Panc1 (cell line): ENCODE measurements at places on chromosomes 7 and 10. TPM values are rescaled to one million over a fixed set of nuclear protein-coding genes. Genes with fewer than 3 reads are reported as not detected.

ASZ1 gene
- total RNA-seq: not detected

GRCh38 chr7:131462059-131462458 is 94.4 kb downstream of the PODXL start:
- peaks cover 18% of the 10 kb centered on the region; the same call in 1 of the 2 replicates for H3K36me3 ChIP-seq
- no peak overlapping the region for H3K4me3 ChIP-seq
- no peaks in the 10 kb centered on the region for H3K27me3 ChIP-seq
- no peaks in the 10 kb centered on the region for H3K4me1 ChIP-seq
- no peak overlapping the region for H3K27ac ChIP-seq

DNA sequence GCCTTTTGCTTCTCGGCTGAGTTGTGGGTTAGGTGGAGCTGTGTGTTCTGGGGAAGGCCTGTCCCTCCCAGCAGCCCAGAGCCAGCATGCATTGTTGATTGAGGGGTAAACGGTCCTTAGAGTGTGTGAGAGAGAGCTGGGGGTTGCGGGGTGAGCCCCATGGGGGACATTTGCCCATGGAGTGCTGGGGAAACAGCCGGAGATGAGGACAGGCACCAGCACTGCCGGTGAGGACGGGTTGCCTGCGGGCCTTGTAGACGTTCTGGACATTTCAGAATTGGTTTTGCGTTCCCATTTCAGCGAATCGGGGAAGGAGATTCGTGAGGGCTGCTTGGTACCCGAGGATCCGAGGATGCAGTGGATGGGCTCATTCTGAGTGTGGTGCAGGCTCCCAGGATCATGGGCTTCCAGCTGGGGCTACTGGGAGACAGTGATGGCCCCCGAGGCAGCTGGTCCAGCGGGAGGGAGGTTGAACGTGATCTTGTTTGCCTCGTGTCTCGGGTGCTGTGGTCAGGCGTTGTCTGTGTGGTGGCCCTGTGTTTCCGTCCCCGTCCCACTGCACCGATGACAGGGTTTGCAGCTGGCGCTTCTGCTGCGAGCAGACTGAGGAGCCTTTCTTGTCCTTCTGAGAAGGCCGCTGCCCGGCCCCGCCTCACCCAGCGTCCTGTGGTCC is 113.9 kb downstream of the CYTH3 start:
- no peak overlapping the region for H3K4me3 ChIP-seq
- DNase-seq: no peak
- no peaks in the 10 kb centered on the region for H3K27me3 ChIP-seq
- H3K4me1 ChIP-seq: no peaks in the 10 kb centered on the region
- peaks cover 9% of the 10 kb centered on the region for H3K36me3 ChIP-seq

MUC12 gene
- total RNA-seq: 6.8 TPM

DNA sequence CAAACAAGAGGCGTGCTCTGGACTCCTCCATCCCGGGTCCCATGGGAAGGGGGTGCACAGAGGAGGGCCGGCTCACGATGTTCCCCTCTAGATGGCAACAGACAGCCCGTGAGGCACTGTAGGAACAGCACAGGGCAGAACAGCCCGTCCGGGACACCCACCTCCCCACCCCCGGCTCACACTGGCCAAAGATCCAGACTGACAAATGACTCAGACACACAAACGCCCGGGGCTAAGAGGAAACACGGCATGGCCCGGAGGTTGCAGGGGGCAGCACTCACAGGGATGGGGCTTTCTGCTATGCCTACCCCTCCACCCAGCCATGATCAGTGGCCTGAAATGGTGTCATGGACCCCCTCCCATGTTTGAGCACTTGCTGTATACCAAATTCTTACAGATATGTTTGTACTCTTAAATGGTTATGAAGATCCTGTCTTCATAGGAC is 4.9 kb upstream of the ELN start:
- H3K36me3 ChIP-seq: no peaks in the 10 kb centered on the region
- H3K27me3 ChIP-seq: no peaks in the 10 kb centered on the region
- no peak overlapping the region for H3K27ac ChIP-seq
- no peak for DNase-seq
- H3K4me1 ChIP-seq: peaks cover 17% of the 10 kb centered on the region
- peak overlapping the region; percentile 30 for H3K4me3 ChIP-seq

GRCh38 chr7:86963599-86964230 is 95.7 kb downstream of the ELAPOR2 start:
- 0 out of 2 replicates have a peak, but pooled peaks cover 2% of the 10 kb centered on the region for H3K27me3 ChIP-seq
- H3K36me3 ChIP-seq: no peaks in the 10 kb centered on the region
- DNase-seq: no peak
- H3K27ac ChIP-seq: no peak overlapping the region
- no peaks in the 10 kb centered on the region for H3K4me1 ChIP-seq

MCU gene
- 31.6 TPM for total RNA-seq
